ENCODE measurements at places on chromosomes 12 and 14. TPM values are rescaled to one million over a fixed set of nuclear protein-coding genes. Genes with fewer than 3 reads are reported as not detected.
A peak's percentile ranks its signal among the peaks of the same experiment; 100 is the strongest.

DNA sequence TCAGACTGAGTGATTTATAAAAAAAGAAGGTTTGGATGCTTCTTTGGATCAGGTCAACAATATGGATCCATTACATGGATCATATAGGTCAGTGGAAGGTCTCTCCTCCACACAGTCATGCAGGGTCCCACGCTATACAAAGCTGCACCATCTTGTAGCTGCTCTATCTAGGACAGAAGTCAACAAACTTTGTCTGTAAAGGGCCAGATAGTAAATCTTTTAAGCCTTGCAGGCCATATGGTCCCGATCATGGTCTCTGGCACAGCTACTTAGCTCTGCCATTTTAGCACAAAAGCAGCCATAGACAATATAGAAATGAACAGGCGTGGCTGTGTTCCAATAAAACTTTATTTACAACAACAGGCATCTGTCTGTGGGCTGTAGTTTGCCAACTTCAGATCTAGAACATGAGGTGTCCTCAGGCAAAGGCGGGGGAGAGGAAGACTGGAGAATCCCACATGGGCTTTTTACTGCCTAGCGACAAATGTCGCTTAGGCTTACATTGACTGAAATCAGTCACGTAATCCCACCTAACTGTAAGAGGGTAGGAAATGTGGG lies 36.7 kb downstream of the TMEM233 start:
- DNase-seq, result no peak

RPS6KL1 gene
- total RNA-seq, result 15.1 TPM

GRCh38 chr14:36513451-36514277 lies 6.4 kb downstream of the NKX2-1 start:
- DNase-seq, result peak; percentile 86

NFATC4 gene
- total RNA-seq, result 95.3 TPM

- DNase-seq, result no peak
These were observed 33.5 kb downstream of the SMCO2 start for GRCh38 chr12:27480016-27480415.

GRCh38 chr12:53214687-53215455 lies 7.8 kb upstream of the ITGB7 start:
- no peak for DNase-seq

ADAMTS20 gene
- total RNA-seq, result 10.9 TPM

- DNase-seq, result no peak
These were observed 11.8 kb downstream of the NACA start for GRCh38 chr12:56713345-56713744.

DNA sequence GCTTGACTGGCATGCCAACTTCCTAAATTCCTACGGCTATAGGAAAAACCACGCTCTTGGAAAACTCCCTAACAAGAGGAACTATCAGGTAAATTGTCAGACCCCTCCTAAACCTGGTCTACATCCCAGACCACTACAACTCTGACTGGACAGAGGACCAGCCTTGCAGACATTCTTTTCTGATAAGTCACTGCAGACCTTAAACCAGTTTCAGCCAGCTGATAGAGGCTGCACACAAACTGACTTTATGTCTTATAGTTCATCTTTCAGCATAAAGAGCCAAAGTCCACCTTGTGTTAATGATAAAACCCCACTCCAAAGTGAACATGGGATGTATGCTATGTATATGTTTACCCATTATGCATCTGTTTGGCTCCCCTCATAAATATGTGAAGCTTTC lies 166.6 kb downstream of the KTN1 start:
- no peak for DNase-seq

SCNN1A gene
- total RNA-seq, result 1.2 TPM

DNA sequence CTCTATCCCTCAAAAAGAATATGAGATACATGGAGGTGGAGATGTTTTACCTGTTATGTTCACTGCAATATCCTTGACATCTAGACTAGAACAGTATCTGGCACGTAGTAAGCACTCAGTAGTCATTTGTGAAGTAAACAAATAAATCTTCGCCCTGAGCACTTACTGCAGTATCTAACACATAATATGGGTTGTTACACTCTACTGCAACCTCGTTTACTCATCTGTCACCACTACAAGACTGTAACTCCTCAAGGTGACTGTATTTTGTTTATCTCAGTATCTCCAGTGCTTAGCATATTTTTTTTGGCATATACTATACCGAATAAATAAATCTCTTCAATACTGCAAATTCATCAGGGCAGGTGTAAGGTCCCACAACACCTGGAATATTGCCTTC lies 66.1 kb downstream of the WASHC3 start:
- DNase-seq, result no peak

B4GALNT3 gene
- 30.8 TPM for total RNA-seq

DNA sequence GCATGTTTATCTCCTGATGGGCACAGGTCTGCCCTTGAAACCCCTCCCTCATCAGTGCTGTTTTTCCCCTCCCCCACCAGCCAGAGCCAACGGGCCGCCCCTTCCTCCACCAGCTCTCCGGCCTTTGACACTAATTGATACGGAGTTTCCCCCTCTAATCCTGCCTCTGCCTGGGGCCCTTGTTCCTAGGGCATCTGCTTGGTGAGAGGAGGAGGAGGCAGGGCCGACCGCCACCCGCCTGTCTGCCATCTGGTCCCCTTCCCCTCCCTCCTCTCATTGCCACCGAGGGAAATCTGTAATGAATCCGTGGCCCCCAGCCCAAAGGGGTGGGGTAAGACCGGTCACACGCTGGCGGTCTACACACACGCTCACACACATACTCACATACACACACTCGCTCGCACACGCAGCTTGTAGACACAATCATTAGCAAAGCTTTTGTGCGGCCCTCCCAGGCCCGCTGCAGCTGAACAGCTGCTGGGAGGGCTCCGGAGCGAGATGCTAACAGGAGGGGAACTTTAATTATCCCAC lies 27.4 kb downstream of the SRRM4 start:
- peak; percentile 95 for DNase-seq

DNA sequence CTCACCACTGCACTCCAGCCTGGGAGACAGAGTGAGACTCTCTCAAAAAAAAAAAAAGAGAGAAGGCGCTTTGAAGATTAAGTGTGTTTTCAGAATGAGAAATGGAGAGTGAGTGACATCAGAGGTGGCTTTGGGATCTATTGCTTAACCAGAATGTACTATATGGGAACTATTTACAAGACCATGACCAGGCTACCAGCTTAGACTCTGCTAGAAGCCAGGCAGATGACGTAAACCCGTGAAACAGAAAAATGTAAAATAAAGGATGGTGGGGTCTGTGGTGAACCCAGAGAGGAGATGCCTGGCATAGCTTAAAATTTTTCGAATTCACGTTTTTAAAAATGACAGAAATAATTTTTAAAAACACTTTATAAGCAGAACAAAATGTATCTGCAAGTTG lies 82.0 kb downstream of the IFT43 start:
- DNase-seq, result no peak

DNA sequence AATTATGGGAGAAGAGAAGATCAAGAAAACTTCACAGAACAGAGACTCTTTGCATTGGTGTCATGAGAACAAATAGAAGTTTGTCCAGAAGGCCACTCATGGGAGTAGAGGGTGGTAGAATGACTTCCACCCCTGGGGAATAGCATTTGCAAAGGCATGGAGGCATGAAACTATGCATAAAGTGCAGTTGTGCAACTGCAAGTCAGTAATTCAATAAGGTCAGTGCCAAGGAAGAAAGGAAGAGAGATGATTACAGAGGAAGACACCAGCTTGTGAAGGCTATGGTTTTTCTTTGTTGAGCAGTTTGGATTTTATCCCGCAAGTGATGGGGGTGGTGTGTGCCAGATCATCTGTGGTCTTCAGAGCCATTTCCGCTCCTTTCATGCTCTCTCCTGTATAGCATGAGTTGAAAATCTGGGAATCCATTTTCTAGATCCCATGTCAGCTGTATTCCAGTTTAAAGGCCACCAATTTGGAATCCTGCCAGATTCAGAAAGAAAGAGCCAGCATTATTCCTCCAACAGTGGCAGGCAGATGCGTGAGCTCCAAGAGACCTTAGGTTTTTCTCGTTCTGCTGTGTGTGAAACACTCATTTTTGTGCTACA lies 67.6 kb upstream of the GRIN2B start:
- no peak for DNase-seq

DNA sequence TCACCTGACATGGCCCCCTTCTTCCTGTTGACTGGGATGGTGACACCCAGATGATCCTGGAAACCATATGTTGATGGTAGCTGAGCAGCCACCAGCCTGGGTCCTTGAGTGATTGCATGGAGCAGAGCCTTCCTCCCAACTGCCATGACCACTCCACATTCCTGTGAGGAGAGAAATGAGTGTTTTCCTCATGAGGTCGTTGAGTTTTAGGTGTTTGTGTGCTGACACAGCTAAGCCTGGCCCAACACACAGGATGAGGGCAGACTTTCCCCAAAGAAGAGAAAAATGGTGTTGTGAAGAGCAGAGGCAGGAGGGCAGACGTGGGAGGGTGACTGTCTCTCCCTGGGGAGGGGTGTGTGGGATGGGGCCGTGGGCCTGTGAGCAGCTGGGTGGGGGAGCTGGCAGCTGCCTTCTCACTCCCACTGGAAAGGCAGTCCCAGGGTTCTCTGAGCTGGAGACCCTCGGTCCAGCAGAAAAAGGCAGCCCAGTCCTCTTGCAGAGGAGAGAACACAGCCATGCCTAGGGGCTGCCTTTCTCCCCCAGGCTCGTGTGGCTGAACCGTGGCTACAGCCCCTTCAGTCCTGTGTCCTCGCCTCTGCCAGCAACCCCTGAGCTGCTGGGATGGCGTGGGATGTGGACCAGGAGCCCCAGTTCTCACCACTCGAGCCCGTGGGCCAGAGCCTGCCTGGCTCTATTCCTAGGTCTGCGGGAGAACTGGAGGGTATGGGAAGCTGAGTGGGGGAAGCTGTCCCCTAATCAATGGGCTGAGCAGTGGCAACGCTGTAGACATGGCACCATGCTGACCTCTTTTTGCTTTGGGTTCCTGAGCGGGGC lies 257.0 kb downstream of the ADGRD1 start:
- no peak for DNase-seq

DNA sequence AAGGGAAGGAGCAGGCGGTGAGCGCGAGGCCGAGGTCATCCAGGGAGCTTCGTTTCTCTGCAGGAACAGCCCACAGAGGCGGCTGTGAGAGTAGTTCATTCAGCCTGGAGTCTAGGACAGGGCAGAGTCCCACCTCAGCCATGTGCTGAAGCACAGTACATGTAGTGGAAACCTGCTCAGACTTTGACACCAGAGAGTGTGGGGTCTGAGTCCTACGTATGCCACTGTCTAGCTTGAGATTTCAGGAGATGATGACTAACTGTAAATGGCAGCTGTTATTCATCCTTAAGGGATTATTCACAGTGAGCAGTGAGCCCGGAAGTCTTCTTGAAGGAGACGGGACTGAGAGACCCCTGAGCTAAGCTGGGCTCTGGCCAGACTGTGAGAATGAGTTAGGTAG lies 938 bp upstream of the SLC6A13 start:
- no peak for DNase-seq

DNA sequence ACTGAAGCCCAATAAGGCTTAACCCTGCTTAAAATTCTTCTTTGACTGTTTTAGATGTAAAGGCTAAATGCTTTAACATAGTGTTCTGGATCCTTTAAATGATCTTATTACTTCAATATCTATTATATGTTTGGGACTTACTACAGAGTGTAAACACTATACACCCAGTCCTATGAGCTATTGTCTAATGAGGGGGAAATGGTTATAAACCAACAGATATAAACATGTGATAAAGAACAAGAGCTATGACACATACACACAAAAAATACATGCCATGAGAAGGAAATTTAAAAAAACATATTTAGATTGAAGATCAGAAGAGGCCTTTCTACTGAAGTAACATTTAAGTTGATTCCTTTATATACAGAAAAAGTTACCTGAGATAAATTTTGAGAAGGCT lies 505.1 kb downstream of the FOXG1 start:
- no peak for DNase-seq

DNA sequence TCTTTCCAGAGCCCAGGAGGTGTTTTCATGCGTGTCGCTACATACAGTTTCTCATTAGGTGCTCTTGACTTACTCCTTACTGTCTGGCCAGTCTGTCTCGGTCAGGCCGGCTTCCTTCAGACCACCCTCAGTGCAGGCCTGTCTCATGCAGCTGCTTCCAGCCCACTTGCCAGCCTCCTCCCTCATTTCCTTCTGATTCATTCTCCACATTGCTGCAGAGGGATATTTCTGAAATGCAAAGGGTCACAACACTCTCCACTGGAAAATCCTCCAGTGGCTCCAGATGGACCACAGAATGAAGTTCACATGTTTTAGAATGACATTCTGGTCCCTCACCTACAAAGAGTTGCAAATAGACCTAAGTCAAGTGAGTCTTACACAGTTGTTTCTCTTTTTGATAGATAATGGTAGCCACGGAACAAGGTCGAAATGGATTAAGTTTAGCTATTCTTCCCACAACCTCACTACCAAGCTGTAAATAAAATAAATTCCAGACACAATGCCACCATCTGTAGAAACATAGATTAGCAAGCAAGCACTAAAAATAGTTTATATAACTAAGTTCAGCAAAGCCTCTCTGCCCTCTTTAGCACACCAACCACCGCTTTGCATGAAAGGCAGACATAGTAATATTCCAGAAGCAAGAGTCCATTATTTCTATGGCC lies 146.9 kb downstream of the ESR2 start:
- no peak for DNase-seq

LRP1-AS gene
- total RNA-seq, result not detected

ADGRD1 gene
- total RNA-seq, result 0.40 TPM
